Stimulated activated CD8-positive, alpha-beta memory T cell treated with anti-CD3 and anti-CD28 coated beads, Interleukin-15, amount 100 ng/mL, for 24 hours (primary cell): ENCODE measurements at places on chromosomes 5 and 9.

DNA sequence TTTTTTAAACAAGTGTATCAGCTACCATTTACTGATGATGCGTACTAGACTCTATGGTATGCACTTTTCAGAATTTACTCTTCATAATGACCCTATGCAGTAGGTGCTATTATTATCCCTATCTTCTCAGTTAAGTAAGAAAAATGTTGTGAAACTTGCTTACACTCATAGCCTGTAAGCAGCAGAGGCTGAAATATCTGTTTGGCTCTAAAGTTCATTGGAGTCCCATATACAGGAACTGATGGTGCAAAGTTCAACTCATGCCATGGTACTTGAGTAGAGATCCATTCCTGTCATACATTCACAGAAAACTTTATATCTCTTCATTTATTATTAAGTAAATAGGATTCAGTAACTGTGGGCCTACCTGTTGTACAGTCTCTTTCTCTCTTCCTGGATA, 41.4 kb upstream of the CCDC112 start:
- DNase-seq = no peak

DNA sequence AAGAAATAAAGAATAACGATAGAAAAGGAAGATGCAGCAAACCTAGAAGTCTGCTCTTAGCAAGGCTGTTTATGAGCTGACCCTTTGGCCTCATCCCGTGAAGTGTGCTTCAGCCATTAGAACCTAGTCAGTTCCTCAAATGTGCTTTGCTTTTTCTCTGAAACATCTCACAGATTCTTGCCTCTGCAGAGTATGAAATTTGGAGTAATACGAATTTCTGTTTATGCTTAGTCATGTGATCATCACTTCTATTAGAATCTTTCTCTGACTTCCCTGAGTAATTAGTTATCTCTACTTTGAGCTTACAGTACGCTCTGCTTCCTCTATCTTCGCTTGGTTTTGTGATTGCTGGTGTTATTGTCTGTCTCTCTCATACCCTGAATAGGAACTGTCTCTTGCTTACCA, 11.3 kb downstream of the CYSTM1 start:
- no peak for DNase-seq

GRCh38 chr9:112757282-112757883, 6.8 kb downstream of the SNX30 start:
- DNase-seq = no peak

- DNase-seq = no peak
Measured at GRCh38 chr5:27011274-27011673, 27.1 kb downstream of the CDH9 start.

GRCh38 chr5:147017621-147018020, 139.1 kb upstream of the PPP2R2B start:
- no peak for DNase-seq

DNA sequence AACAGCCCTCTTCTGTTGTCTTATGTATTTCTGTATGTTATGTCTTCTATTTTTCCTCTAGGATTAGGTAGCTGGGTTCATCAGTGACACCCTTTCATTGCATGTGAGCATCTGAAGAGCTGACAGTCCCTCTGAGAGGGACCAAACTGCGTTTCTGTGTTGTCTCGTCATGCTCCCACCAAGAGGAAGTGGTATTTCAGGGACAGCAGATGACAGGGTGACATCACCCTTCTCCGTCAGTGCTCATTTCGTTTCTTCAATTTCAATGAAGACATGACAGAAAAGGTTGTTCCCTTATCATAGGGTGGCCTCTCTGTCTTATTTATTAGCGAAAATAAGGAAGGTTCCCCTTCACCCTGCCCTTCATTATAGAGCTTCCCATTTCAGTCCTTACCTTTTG, 225.9 kb upstream of the NR4A3 start:
- DNase-seq = no peak

DNA sequence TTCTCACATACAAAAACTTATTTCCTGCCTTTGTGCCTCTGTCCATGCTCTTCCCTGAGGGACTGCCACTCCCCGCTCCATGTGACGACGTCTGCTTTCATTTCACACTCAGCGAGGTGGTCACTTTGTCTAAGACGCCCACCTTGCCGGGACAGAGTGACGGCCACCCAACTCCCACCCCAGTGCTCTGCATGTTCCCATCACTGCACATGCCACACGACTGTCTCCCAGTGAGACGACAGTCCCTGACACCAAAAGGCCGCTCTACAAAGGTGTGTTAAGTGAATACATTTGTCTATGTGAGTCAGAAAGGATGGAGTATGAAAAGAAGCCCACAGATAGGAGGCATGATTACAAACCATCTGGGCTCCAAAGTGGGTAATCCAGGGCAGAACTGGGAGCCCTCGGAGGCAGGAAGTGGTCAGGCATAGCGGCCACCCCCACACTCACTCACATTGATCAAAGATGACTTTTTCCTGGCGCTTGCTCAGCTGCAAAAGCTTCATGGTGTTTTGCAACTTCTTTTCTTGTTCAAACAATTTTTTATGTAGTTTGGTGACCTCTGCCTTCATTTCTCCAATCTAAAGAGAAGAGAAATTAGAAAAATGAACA, 185.8 kb downstream of the CDK5RAP2 start:
- no peak for DNase-seq

DNA sequence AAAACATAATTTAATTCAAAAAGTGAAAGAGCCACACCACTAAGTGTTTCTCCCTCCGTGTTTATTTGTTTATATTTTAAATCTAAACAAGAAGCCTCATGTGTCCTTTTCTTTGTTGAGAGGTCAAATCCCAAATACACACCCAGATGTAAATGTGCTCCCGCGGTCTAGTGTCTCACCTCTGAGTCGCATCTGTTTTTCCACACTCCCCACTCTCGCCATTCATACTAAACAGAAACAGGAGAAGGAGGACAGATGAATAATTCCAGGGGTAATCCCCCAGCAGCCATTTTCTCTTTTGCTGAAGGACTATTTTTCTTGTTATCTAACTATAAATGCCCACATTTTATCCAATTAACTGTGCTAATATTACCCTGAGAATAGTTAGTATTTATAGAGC, 361.6 kb upstream of the RIOK2 start:
- no peak for DNase-seq

GRCh38 chr5:35799181-35799580, 57.5 kb upstream of the IL7R start:
- DNase-seq = no peak

DNA sequence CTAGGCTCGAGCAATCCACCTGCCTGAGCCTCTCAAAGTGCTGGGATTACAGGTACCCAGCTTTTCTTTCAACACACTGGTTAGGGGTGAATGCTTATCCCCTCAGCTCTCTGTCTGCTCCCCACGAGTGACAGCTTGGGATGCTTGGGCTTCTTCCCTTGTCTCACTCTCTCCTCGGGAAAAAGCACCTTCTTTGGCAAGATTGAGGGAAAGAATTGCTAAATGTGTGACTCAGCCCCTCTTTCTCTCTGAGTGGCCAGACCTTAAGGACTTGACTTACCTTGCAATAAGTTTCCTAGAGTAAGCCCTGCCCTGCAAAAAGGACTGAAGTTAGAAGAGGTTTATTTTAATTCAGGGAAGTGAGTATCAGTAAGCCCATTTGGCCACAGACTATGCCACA, 68.1 kb upstream of the ERBIN start:
- DNase-seq = no peak

GRCh38 chr5:14593326-14594021, 11.9 kb downstream of the OTULINL start:
- no peak for DNase-seq

DNA sequence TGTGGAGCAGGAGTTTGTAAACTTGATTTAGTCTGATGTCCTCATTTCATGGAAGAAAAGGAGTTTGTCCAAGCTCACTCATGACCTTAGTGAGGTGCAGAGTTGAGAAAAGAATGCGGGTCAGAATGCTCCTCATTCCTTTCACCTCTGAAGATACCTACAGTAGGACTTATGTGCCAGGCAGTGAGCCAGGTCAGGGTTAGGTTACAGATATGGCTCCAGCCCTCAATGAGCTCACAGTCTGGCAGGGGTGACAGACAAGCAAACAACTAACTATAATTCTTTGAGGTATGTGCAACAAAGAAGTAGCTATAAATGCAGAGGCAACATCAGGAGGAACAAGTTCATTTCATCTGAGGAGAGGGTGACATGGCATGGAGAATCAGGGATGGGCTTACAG, 102.5 kb downstream of the SPATA31D1 start:
- DNase-seq = no peak

DNA sequence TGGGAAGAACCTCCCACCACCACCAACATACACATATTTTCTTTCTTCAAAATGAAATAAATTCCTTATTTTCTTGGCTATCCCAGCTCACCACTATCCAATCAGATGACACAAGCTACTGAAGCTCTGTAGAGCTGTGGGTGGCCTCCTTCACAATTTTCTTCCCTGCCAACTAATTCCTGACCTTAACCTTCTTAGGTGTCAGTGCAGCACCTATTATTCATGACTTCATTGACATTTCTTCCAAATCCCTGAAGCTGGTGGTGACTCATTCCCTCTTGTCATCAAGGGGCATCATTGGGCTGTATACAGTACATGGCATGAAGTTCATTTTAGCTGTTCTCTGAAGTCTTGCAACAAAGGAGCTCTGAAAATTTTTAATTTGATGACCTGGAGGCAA, 42.0 kb upstream of the ADRA1B start:
- DNase-seq = no peak

DNA sequence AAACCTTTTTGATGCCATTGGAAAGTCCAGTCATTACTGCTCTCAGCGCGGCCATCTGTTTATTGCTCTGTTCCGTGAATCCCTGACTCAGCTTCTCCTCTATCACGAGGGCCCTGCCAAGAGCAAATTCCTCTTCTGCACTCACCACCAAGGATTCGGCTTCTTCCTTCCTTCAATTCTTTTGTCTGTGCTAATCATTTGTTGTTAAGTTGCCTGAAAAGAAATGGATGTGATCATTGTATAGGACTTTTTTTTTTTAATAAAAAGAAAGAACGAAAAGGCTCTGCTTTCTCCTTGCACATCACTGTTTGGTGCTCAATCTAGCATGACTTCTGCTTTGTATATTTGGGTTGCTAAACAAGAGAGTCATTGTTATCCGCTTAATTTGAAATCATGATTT, 128.7 kb upstream of the PIK3R1 start:
- DNase-seq = no peak

- no peak for DNase-seq
Measured at GRCh38 chr5:141692919-141693725, 11.1 kb upstream of the ARAP3 start.

DNA sequence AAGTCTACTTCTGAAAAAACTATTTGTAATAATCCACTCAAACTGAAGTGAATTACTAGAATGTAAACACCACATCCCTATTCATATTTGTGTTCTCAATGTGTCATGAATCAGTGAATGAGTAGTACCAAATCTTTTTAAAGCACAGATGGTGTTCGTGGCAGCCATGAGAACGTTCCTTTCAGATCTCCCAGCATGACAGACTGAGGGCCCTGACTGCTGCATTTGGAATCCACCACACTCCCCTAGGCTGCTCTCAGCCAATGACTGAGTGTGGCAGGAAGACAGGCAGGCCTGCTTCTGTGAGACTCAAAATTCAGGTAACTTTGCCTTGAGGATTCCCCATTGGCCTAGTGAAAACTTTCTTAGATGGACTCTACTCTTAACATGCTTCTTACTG, 10.9 kb upstream of the JMY start:
- DNase-seq = no peak

GRCh38 chr9:33458444-33458843, 11.1 kb upstream of the AQP3 start:
- DNase-seq = no peak

DNA sequence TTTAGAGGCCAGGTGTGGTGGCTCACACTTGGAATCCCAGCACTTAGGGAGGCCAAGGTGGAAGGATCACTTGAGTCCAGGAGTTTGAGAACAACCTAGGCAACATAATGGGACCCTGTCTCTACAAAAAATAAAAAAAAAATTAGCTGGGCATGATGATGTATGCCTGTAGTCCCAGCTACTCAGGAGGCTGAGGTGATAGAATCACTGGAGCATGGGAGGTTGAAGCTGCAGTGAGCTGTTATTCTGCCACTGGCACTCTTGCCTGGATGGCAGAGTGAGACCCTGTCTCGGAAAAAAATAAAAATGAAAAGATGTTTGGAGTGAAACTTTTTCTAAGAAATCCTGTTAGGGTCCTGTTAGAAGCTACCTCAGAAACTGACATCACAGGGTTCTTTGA, 24.2 kb downstream of the OCLN start:
- DNase-seq = no peak

GRCh38 chr5:93892481-93892880, 151.1 kb upstream of the POU5F2 start:
- no peak for DNase-seq

- no peak for DNase-seq
Measured at GRCh38 chr9:116219686-116220085, 66.1 kb downstream of the PAPPA start.

GRCh38 chr5:147407094-147407681, 102.7 kb downstream of the DPYSL3 start:
- DNase-seq = no peak

DNA sequence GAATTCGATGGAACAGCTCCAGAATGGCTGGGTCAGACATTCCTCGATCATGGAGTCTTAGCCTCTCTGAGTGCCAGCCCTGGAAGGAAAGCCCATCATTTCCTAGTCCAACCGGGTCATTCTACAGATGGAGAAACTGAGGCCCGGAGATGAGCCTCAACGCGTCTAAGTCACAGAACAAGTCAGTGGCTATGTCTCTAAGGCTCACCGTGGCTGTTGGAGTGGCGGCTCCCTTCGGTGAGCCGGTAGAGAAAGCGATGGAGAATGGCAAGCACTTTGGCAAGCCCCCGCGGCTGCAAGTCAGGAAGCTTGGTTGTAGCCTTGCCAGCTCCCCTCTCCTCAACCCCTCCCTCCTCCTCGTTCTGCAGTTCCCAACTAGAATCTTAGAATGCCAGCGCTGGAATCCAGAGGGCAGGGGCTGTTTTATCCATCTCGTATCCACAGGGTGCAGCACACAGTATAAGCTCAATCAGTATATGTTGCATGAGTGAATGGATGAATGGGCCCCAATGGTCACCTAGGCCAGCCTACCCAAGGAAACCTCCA, 438 bp upstream of the ARSI start:
- DNase-seq = no peak

DNA sequence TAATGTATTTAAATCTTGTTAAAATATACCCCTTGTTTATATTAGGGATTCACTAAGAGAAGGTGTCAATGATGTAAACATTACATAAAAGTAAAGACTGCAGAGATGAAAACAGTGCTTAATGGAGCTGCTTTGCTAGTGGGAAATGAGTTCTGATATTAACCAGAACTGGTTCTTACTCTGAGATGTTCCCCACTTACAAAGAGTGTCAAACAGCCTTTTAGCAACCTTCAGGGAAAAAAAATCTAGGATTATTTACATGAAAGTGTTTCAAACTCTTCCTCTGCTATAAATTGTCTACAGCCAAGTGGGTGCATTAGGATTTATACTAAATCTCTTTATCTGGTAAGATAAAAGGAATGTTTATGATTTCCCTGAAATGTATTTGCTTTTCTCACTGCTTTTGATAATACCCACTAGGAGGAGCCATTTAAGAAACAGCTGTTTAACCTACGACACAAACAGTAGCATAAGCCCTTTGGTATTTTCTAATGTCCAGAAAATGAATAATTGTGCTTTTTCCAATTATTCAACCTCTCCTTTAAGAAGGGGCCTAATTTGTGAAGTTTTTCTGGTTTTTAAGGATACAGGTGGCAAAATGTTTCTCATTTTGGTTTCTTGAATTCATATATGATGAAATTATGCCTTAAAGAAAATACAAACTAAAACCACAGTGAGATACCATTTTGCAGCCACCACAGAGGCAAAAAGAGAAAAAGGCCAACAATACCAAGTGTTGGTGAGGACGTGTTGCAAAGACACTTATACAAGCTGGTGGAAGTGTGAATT, 186.3 kb downstream of the TLE4 start:
- no peak for DNase-seq

GRCh38 chr5:80105698-80106439, 70.7 kb downstream of the THBS4 start:
- no peak for DNase-seq

GRCh38 chr5:168691891-168692290, 112.7 kb upstream of the PANK3 start:
- no peak for DNase-seq
